Uterine smooth muscle cell (primary cell): ENCODE measurements at places on chromosomes 16 and 17. TPM values are rescaled to one million over a fixed set of nuclear protein-coding genes. Genes with fewer than 3 reads are reported as not detected.

Gene DNAH17
- total RNA-seq, result not detected in 2 replicates

Gene MT4
- total RNA-seq, result not detected in 2 replicates

Gene SNX20
- total RNA-seq, result not detected in 2 replicates

Gene SGCA
- 0.33 and 1.9 TPM in 2 replicates for total RNA-seq

Gene KRTAP2-1
- not detected in 2 replicates for total RNA-seq
